DMS 273 treated with DMSO at 0.1 percent for 48 hours (cell line): ENCODE measurements at places on chromosomes 6 and 20.
A peak's percentile ranks its signal among the peaks of the same experiment; 100 is the strongest.

DNA sequence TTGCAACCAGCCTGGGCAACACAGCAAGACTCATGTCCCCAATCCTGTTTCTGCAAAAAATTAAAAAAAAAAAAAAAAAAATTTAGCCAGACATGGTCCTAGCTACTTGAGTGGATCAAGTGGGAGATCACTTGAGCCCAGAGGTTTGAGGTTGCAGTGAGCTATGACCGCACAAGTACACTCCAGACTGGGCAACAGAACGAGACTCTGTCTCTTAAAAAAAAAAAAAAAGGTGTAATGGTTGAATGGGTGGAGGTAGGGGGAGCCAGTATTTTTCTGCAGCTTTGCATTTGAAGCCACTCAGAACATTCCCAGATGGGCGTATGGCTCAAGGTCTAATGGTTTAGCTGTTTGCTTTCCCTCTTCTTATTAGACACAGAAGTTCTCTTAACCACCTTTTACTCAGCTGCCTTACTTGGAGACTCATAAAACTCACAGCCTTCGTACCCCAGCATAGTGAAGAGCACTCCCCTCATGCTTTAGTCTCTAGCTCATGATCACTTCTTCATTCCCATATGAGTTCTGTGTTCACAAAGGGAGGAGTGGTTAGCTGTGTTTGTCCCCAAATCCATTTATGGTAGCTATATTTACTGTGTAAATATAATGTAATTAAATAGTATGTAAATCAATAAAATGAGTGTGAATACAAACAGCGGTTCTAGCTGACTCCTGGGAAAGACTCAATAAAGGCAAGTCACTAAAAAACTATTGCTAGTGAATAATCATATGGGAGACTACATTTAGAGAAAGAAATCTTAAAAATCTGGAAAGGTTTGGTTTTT is 9.0 kb downstream of the FKBP1A start:
- DNase-seq, result no peak

DNA sequence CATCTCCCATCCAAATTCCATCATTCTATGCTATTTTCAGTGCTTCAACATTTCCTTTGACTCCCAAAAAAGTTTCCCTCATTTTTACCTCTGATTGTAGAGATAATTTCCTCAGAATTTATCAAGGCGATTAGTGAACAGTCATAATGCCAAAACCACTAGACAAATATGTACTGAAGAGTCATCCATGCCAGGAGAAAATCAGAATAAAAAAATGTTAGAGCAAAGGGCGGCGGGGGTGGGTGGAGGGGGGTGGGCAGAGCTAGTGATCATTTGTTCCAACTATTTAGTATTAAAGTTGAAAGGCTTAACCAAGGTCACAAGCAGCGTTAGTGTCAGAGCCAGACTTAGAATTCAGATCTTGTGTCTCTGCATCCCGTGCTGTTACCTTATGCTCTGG is 5.3 kb upstream of the ADGRF5 start:
- DNase-seq, result no peak

GRCh38 chr6:13486679-13487121 is 700 bp downstream of the GFOD1 start:
- DNase-seq, result no peak

DNA sequence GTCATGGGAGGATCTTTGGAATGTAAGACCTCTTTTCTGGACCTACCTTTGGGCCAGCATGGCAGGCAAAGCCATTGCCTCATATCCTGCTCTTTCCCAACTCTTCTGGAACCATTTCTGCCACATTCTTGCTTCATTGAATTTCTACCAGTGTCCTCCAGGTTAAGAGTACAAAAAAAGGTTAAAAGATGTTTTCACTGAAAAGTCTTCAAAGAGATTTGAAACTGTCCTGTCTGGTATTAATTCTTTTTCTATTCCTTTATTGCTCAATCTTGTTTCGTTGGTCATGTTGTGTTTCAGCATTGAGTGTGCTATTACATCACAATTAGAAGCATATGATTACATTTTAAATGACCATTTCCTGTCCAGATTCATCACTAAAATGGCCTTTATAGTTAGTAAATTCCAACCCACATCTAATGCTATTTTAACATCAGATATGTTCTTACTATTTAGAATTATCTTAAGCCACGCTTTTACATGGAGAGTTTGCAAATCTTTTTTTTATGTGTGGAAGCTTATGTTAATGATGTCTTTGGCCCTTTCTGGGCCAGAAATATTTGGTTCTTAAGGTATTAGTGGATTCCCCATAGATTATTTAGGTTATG is 450.9 kb downstream of the GJA1 start:
- no peak for DNase-seq

GRCh38 chr20:39698752-39699151 is 736.6 kb downstream of the DHX35 start:
- DNase-seq, result no peak

GRCh38 chr20:19308146-19308545 is 95.7 kb downstream of the SLC24A3 start:
- no peak for DNase-seq

GRCh38 chr20:2917266-2917665 is 44.0 kb downstream of the PTPRA start:
- DNase-seq, result no peak

DNA sequence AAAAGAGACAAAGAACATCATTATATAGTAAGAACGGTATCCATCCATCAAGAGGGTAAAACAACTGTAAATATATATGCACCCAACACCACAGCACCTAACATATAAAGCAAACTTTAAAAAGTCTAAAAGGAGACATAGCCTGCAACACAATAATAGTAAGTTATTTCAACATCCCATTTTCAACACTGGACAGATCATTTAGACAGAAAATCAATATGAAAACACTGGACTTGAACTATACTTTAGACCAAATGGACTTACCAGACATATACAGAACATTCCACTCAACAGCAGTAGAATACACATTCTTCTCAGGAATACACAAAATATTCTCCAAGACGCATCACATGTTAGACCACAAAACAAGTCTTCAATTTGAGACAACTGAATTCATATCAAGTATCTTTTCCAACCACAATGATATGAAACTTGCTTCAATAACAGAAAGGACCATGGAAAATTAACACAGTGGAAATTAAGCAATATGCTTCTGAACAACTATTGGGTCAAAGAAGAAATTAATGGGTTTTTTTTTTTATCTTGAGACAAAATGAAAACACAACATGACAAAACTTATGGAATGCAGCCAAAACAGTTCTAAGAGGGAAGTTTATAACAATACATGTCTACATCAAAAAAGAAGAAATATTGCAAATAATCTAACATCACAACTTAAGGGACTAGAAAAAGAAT is 23.9 kb upstream of the ASF1A start:
- no peak for DNase-seq

GRCh38 chr20:40943591-40943990 is 85.0 kb upstream of the TOP1 start:
- no peak for DNase-seq

- no peak for DNase-seq
These were observed 10.6 kb upstream of the DLK2 start for GRCh38 chr6:43465948-43466347.

- peak; percentile 39 for DNase-seq
These were observed 3.9 kb downstream of the ZFP57 start for GRCh38 chr6:29676981-29677601.
